ENCODE measurements at places on chromosomes 6 and 20.
A peak's percentile ranks its signal among the peaks of the same experiment; 100 is the strongest.

DNA sequence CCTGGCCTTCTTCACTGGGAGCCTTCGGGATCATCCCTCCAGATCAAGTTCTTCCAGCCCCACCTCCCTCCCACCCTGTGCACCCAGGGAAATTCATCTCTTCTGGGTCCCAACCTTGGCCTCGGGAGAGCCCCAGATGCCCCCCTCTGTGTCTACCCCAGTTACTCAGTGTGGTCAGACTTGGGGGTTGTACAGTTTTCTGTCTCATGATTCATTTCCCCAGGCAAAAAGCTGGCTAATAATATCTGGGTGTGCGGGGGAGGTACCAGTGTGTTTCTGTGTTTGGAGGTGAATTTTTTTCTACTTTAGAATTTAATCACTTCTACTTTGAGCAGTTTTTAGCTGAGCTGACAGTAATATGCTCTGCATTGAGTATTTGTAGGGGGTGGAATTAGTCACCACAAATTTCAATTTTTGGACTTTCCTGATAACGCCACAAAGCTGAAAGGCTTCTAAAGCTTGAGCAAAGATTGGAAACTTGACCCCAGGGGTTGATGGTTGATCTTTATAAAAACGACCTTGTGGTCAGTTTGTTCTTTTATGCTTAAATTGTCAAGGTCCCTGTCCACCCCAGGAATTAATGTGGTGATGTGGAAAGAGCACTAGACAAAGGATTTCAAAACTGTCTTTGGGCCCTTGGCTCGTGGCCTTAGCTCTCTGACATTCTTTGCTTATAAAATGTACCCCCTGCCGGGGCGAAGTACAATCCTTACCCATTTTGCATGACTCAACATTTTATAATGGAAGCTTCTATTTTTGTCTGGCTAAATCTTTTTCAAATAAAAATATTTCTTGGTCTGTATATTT, 284.7 kb upstream of the TAB2 start:
- peak; percentile 45 for DNase-seq

DNA sequence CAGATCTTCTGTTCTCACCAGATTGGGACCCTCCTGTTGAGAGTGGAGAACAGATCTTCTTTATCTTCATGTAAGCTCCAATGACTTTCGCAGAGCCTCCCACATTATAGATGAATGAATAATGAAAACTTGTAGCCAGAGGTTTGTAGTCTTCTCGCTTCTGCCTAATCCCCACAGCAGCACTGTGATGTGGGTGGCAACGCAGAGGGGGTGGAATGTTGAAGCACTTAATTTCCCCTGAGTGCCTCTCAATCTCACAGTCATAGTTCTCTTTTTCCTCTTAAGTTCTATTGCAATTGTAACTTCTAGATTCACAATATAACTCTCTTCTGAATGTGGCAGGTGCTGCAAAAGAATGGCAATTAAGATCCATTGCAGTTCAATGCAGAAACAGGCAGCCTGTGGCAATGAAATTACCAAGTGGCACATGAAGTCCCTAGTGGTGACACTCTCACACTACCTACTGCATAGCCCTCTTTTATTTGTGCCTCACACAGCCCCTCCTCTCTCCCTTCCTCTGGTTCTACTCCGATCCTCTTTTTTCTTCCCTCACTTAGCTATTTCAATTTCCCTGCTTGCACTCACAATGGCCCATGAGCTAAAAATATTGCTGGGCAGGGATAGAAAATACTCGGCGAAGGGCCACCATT, 281.9 kb downstream of the UBE3D start:
- no peak for DNase-seq

DNA sequence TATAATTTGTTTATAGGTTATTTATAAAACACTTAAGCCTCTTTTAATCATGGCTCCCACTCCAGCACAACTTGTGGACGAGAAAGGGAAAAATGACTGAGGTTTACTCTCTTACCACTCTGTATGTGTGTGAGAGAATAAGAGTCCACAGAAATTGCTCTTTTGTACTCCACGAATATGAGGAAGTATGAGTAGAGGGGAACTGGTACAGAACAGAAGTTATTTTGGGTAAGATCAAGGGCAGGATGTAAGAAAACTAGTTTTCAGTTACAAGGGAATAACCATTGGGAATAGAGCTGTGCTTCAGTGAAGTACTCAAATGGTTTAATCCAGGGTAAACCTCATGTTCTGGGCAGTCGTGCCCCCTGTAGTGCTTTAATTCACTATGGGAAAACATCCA, 72.6 kb downstream of the REV3L start:
- no peak for DNase-seq

DNA sequence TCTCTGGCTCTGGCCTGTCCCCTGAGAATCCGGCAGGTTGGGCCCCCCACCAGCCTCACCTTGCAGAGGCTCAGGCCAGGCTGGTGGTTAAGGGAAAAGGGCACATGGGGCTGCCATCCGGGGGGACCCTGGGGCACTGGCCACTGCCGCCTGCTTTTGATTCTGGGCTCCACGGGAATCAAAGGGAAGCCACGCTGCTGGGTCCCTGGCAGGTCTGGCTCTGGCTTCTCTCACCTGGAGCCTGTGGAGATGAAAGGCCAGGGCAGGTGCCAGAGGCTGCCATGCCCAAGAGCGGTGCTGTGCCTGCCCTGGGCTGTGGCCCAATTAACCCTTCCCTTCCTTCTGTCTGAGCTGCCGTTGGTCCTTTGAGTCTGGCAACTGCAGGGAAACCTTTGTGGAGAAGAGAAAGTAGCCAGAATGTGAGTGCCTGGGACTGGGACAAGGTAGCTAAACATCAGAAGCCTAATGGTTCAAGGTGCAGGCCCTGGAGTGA, 9.4 kb upstream of the CDH22 start:
- no peak for DNase-seq

DNA sequence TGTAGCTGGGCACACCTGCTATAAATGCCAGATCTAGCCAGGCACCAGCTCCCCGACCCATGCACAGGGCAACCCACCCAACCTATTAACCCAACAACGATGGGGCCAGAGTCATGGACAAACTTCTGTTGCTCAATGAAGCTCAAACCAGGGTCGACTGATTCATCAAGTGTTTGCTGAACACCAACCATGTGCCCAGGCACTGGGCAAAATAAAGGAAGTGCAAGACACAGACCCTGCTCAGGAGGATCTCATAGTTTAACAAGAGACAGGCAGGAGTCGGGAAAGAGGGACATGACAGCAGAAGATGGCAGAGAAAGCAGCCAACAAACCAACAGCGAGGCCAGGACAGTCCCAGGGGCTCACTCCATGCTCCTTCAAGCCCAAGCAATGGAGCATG, 18.8 kb downstream of the KCNK5 start:
- DNase-seq: no peak

- DNase-seq: no peak
Measured at GRCh38 chr6:30319146-30319835, 7.4 kb upstream of the TRIM39 start.

- no peak for DNase-seq
Measured at GRCh38 chr6:141251286-141251685, 881.4 kb upstream of the GJE1 start.

GRCh38 chr6:100283285-100283684, 181.4 kb downstream of the SIM1 start:
- DNase-seq: no peak

GRCh38 chr6:158769771-158770432, 49.3 kb downstream of the EZR start:
- DNase-seq: no peak

DNA sequence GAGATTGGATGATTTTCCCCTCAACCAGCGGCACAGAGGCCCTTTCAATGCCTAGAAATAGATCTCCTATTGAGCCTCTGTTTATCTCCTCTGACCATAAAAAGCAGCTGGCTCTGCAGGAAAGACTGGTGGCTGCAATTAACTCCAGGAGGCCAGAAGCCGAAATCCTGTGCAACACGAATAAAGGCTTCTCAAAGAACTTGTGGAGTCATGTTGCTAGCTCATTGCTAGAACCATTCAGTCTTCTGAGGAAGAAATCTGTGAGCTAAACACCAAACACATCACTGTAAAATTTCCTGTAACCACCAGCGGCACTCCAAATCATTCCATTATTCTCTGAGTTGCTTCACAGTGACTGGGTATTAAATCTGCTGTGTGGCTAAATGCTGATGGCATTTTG, 49.1 kb upstream of the TPD52L1 start:
- peak; percentile 38 for DNase-seq

DNA sequence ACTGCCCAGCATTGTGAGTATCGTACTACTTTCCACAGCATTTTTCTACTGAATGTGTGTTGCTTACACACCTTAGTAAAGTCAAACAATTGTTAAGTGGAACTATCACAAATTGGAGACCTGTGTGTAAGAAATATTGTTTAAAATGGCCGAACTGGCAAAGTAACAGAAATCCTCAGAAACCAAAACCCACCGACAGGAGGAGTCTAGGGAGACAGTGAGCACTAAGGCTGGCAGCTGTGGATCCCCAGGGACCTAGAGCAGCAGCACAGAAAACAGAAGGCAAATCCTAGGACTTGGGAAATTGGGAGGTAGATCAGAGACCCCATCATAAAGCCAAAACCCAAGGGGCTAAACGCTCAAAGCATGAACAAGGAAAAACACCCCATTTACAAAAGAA, 69.9 kb downstream of the SESN1 start:
- DNase-seq: no peak

- no peak for DNase-seq
Measured at GRCh38 chr20:40650707-40651106, 38.3 kb downstream of the MAFB start.

GRCh38 chr6:8027965-8028651, 36.1 kb downstream of the BLOC1S5 start:
- DNase-seq: no peak

DNA sequence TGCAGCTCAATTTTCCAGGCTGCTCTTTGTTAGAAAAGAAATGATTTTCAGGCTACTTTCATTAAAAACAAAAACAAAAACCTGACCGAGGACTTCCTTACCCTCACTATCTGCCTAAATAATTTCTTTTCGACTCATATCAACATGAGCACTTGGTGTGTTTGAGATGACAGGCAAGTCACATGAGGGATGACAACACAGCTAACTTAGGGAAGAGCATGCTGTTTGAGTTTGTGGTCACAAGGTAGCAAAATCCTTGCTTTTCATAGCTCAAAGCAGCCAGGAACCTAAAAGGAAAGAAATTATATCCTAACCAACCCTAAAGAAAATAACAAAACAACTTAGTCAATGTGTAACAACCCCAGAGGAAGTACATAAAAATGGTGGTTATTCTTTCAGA, 459.5 kb downstream of the KIF16B start:
- DNase-seq: no peak

DNA sequence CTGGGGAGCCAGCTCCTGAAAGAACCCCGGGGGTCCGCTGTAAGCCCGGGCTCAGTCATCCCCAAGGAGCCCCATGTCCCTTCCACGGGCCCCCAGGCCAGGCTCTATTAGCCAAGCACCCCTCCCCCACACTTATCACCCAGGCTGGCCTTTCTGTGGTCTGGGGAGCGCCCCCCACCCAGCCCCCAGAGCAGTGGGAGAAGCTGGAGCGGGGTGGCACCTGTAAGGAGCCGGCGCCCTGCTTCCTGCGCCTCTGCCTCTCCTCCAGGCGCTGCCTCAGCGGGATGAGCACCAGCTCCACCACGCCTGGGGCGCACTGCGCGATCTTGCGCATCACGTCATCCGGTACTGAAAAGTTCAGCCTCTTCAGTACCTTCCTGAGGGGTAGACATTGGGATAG, 2.3 kb downstream of the SPEF1 start:
- DNase-seq: no peak

- no peak for DNase-seq
Measured at GRCh38 chr6:163086624-163086920, 327.9 kb upstream of the QKI start.

DNA sequence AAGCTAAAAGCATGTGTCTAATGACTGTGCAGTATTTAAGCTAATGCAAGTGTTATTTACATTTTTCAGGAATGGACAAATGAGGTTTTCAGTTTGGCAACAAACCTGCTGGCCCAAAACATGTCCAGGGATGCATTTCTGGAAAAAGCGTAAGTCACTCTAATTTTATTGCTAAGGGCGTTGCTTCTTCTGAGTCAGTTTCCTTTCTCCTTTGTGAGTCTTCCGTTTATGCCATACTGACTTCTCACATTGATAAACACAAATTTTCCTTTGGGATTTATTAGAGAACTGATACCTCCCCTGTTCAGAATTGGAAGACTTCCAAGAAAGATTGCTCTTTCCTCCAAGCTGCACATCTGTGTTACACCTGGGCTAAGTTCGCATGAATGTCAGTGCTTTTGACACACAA, 422.9 kb upstream of the PLCB4 start:
- no peak for DNase-seq

GRCh38 chr20:39473536-39473935, 511.4 kb downstream of the DHX35 start:
- DNase-seq: no peak

DNA sequence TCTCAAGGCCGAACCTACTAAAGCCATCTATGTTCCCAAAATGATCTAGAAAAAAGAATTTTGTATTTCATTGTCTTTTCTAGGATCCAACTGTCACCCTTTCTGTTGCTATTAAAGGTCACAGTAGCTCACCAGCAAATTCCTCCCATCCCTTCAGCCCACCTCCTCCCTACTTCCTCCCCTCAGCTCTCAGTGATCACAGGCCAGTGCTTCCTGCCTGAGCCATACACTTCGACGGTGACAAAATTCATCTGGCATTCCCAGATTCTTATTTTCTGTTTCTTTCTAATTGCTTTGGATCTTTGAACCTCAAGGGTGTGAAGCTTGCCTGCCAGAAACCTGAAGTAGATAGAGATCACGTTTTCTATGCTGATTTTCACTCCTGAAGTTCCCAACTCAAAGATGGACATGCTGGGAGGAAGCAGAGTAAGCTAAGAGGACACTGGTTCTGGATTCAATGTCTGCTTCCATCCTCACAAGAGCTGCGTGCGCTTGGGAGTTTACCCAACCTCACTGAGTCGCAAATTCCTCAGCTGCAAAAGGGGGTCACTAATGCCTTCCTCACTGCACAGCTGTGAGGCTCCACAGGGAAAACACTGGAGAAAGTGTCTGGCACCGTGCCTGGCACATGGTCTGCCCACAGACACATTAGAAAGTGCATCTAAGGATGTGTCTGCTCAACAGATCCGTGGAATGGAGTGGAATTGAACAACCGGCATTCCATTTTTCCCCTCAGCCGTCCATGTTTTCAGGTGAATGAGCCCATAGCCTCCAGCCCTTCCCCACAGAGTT, 34.5 kb downstream of the MDGA1 start:
- DNase-seq: peak; percentile 67

DNA sequence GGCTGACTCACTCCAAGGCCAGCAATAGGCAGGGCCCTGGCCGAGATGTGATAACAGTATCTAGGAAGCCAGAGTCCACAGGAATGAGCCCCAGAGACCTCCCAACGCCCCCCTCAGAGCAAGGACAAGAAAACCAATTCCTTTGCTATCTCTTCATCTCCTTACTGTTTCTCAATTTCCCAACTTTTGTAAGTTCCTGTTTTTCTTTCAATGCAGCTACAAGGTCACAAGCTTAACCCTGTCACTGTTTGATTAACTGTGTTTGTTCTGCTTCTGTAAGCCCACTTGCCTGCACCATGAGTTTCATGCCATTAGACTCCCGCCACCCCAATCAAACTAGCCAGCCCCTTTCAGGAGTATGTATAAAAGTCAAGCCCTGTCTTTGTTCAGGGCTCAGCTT, 3.5 kb downstream of the FKBP1C start:
- no peak for DNase-seq

GRCh38 chr6:13655700-13656099, 40.6 kb downstream of the NOL7 start:
- no peak for DNase-seq

- DNase-seq: peak; percentile 11
Measured at GRCh38 chr6:11969092-11969491, 43.0 kb upstream of the HIVEP1 start.

GRCh38 chr6:6057442-6058053, 50.8 kb upstream of the NRN1 start:
- no peak for DNase-seq

GRCh38 chr6:127618729-127619128, 41.8 kb downstream of the C6orf58 start:
- no peak for DNase-seq

All from AG04450 (cell line).